ENCODE measurements at places on chromosomes 6 and 20. TPM values are rescaled to one million over a fixed set of nuclear protein-coding genes. Genes with fewer than 3 reads are reported as not detected.

DNA sequence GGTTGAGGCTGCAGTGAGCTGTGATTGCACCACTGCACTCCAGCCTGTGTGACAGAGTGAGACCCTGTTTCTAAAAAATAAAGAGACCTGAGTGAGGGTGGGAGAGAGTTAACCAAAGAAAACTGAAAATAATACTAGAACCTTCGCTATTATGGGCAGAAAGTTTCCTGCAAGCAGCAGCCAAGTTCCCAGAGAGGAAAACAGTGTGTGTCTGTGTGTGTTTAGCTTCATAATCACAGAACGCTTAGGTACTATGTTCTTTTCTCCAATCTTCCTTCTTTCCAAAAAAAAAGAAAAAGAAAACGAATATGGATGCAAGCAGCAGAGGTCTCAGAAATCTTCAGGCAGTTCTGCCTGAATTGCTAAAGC lies 170.0 kb downstream of the LY86 start:
- DNase-seq, result no peak

FERMT1 gene
- total RNA-seq, result not detected

- DNase-seq, result no peak
These were observed 8.2 kb downstream of the IRAK1BP1 start for GRCh38 chr6:78875505-78875904.

DNA sequence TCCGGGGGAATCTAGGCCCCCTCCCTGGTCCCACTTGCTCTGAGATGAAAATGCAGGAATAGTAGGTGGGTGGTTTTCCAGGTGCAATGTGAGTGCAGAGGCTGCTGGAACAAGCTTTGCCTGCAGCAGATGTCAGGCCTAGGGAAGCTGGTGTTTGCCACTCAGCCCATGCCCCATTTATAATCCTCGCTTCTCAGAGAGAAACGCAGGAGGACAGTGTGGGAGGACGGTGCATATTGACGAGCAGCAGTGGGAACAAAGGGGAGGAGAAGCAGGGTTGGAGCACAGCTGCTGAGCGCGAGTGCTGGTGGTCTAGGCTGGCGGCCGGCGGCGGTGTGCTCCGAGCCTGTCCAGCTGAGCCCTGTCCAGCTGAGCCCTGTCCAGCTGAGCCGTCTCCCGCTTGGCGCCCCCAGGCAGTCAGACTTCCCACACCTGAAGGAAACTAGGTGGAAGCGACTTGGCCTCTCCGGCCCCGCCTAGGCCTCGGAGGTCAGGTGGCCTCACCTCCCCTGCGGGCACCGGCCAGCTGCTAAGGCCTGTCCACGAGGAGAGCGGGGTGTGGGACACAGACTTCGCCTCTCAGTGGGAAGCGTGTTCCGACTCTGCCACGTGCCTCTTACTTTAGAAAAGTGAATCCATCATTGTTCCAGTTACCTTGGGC lies 49.7 kb upstream of the FRMD1 start:
- peak; percentile 75 for DNase-seq

ZSCAN23 gene
- 6.0 TPM for total RNA-seq

GRCh38 chr6:3506200-3506599 lies 49.4 kb upstream of the SLC22A23 start:
- no peak for DNase-seq

GRCh38 chr6:32968093-32968866 lies at the start of gene BRD2:
BRD2 (plus strand) TSS chr6:32968594; CDS start chr6:32972899, 4,305 bp downstream.
- DNase-seq, result peak; percentile 98

DNA sequence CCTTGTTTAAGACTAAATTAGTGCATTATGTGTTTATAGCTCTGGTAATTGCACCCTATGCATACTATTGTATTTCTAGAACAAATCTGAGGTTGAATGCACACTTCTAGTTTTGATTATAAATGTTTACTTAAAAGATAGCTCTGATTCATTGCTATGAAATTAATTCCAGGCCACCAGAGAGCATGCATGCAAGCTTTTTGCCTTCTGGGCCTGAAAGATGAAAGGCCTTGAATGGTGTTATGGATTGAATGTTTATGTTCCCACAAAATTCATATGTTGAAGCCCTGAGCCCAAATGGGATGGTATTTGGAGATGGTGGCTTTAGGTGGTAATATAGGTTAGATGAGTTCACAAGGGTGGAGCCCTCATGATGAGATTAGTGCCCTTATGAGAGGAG lies 695.0 kb upstream of the MAP3K7 start:
- DNase-seq, result no peak
